ENCODE measurements at places on chromosomes 4 and X. TPM values are rescaled to one million over a fixed set of nuclear protein-coding genes. Genes with fewer than 3 reads are reported as not detected.

GRCh38 chrX:100435726-100436125 lies 25.7 kb upstream of the PCDH19 start:
- DNase-seq = no peak

DNA sequence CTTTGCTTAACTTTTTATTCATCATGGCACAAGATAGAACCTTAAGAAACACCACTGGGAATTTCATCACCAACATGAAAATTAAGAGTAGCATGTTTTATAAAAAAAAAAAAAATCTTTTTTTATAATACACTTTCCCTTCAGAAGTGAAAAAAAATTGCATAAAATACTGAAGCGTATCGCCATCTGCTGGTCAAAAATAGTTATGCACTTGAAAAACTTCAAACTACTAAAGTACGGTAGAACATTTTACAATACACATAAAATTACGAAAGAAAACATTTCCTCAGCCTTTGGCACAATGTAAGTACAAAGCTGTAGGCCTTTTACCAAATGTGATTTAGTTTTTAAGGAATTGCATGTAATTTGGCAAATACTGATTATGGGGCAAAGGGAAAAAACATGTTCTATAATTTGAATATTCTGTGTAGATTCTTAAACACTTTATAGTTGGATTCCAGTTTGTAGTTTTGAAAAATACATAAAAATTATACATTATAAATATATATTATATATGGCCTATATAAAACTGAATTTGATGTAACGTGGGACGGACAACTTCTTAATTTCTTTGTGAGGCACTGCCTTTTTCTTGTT lies 26.5 kb downstream of the HCCS start:
- no peak for DNase-seq

GRCh38 chr4:23547096-23547495 lies 342.8 kb downstream of the PPARGC1A start:
- DNase-seq = no peak

The XAGE1A gene
- not detected for total RNA-seq

The SPARCL1 gene
- 273 TPM for total RNA-seq

GRCh38 chr4:5973033-5973432 lies 45.2 kb downstream of the C4orf50 start:
- no peak for DNase-seq

DNA sequence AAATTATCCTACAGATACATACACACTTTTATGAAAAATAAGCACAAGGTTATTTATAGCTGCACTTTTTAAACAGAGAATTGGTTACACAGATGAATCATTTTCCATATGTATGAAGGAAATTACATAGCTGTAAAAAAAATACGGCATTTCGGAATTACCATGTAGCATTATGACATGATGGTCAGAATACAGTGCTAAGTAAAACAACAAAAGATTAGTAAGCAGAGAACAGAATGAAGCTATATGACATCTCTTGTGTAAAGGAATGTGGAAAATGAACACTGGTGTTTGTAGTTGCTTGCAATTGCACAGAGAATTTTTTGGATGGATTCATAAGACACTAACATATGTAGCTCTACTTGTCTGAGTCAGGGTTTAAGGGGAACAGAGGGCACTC lies 1222.0 kb upstream of the PRKX start:
- no peak for DNase-seq

The RAB41 gene
- total RNA-seq = not detected

DNA sequence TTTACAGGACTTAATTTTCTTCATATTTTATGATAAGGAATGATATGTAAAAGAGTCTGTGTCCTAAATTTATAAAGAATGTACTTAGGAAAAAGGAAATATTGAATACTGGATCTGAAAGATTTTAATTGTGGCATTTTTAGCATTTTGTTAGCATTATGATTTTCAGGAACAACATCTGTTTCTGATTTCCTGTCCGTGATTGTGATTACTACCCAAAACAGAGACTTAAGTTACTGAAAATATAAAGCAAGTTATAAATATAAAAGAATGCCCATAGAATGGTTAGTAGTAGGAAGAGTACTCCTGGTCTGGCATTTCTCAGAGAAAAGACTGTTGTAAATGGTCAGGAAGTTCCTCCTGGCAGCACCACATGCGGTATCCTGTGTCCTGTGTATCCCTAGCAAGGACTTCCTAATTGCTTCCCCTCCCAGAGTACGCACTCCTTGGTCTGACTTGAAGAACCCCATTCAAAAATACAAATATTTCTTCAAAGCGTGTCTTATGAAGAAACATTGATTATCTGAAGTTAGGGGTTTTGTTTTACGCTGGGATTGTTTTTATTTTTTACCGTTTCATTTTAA lies 88.9 kb downstream of the RS1 start:
- no peak for DNase-seq

The CWH43 gene
- not detected for total RNA-seq

- DNase-seq = no peak
Observed at GRCh38 chr4:28177641-28178040, 1317.0 kb downstream of the STIM2 start.

DNA sequence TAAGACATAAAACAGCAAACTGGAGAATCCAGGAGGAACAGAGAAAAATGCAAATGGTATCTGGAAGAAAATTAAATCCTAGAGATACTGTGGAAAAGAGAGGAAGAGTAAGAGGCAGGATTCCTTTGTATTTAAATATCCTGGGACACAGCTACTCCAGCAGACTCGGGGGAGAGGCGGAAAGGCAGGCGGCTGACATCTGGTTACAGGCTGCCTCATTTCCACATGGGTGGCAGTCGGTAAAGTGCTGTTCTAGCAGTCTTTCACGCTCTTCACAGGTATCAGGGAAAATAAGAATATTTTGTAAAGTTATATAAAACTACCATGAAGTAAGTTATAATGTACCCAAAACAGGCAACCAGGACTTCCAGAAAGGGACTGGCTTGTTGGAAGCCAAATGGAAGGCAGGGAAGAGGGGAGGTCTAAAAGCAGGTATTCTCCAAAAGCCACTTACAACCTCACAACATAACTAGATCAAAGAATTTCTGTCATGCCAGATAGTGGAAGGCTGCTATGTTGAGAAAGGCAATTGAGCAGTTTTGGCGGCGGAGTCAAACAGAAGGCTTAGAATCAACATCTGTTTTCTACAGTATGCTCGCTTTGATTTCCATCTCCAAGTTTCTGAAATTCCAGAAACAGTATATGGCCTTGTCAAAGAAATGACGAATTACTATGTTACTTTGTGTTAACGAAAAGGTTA lies 1.3 kb upstream of the TIGD2 start:
- no peak for DNase-seq

GRCh38 chr4:31246856-31247255 lies 526.7 kb downstream of the PCDH7 start:
- no peak for DNase-seq

- DNase-seq = no peak
Observed at GRCh38 chrX:45261005-45261404, 60.3 kb upstream of the DIPK2B start.

GRCh38 chrX:112521676-112522075 lies 158.1 kb downstream of the LHFPL1 start:
- no peak for DNase-seq

The ZXDA gene
- 5.1 TPM for total RNA-seq

The SRD5A3 gene
- 6.8 TPM for total RNA-seq

GRCh38 chr4:68110441-68110840 lies 19.2 kb downstream of the TMPRSS11F start:
- no peak for DNase-seq

DNA sequence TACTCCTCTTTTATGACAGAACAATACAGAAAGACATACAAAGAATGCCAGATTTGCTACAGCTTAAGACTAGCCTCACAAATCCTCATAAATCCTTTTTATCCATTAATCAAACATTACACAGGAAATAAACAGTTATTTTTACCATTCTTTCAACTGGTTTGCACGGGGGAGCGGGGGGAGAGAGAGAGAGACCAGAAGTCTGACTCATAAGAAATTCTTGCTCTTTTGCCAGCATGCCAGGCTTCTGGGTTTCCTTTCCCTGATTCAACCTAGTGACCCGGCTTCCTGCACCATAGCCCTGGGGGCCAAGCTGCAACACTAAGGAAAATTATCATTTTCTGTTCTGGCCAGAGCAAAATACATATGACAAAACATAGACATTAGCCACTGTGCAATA lies 6.8 kb upstream of the RRAGB start:
- no peak for DNase-seq

DNA sequence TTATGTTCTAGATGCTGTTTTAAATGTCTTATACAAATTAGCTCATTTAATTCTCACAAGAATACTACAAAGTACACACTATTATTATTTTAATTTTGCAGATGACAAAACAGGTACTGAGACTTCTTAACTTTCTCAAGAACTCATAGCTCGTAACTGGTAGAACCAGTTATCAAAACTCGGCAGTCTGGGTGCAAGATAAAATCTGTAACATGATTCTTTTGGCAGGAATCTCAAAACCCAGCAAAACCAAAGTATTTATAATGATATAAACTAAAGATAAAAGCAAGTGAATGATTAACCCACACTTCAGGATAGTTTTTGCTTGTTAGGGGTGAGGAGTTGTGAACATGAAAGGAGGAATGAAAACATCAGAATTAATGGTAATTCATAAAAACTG lies 27.6 kb downstream of the CLNK start:
- no peak for DNase-seq

DNA sequence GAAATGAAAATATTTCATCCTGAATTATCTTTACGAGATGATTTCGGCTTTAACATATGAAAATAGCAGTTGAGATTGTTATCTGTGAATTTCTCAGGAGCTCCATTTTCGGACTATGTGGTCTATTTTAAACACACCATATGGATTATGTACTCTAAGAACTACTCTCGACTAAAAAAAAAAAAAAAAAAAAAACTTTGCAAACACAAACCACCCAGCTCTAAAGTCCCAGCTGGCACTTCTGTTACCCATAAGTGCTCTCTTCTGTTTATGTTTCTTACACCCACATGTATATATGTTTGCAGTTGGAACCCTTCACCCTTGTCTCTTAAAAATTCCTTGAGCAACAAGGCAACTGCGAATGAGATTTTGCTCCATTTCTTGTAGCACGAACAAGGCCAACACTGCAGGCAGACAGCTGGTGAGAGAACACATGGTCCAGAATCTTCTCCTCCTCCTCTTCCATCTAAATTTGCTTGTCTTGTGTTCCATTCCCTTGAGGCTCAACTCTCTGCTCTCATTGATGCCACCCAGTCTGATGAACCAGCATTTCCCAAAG lies 172.7 kb upstream of the HCCS start:
- DNase-seq = no peak

The MTNR1A gene
- total RNA-seq = not detected

The ARR3 gene
- total RNA-seq = not detected

The SH3TC1 gene
- total RNA-seq = 7.4 TPM

DNA sequence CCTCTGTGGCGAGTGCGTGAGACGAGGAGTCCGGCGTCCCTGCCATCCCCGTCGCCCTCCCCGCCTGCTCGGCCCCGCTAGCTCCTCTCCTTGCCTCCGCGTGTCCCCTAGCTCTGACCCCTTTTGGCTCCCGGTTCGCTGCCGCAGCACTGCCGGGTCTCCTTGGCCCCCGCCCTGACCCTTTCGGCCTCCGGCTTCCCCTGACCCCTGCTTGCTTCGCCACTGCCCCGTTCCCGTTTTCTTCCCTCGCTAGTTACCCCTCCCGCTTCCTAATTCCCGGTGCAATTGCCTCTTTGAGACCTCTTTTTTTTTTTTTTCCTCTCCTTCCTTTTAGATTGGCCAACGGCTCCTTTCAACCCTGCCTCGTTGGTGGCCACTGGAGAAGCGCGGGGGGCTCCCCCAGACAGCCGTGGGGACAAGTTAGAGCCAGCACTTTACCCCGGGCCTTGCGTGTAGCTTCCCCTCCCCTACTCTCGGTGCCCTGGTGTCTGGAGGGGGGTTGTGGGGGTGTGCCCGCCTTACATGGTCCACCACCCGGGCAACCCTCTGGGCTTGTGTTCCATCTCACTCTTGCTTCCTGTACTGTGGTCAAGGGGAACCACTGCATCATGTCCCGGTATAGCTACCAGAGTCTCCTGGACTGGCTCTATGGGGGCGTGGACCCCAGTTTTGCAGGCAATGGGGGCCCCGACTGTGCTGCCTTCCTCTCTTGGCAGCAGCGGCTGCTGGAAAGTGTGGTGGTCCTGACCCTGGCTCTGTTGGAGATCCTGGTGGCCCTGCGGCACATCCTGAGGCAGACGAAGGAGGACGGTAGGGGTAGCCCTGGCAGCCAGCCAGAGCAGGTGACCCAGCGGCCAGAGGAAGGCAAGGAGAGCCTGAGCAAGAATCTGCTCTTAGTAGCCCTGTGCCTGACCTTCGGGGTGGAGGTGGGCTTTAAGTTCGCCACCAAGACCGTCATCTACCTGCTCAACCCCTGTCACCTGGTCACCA lies 548 bp downstream of the TMEM164 start:
- DNase-seq = peak; percentile 5

The GDPD2 gene
- total RNA-seq = not detected

Data from heart right ventricle (tissue), 16 donors.